ENCODE measurements at places on chromosomes 3 and 15. TPM values are rescaled to one million over a fixed set of nuclear protein-coding genes. Genes with fewer than 3 reads are reported as not detected.

SEMA3G gene
- total RNA-seq = 10.2 TPM

ALAS1 gene
- total RNA-seq = 41.9 TPM

CHRM5 gene
- total RNA-seq = not detected

PLCB2 gene
- total RNA-seq = 14.3 TPM

STRA6 gene
- 14.9 TPM for total RNA-seq

All from metanephros (tissue), 2 donors.